ENCODE measurements at places on chromosomes 11 and 22. TPM values are rescaled to one million over a fixed set of nuclear protein-coding genes. Genes with fewer than 3 reads are reported as not detected.

MRGPRF gene
- 3.1 TPM for polyA plus RNA-seq

APOL4 gene
- polyA plus RNA-seq: 10.3 TPM

GRIA4 gene
- polyA plus RNA-seq: 0.38 TPM

CHRM1 gene
- 0.76 TPM for polyA plus RNA-seq

MLC1 gene
- polyA plus RNA-seq: 2.4 TPM

TEX12 gene
- 0.48 TPM for polyA plus RNA-seq

BCR gene
- 46.3 TPM for polyA plus RNA-seq

CLMP gene
- polyA plus RNA-seq: 18.6 TPM

ZW10 gene
- 24.5 TPM for polyA plus RNA-seq

RPL3 gene
- polyA plus RNA-seq: 4,039 TPM

JAML gene
- polyA plus RNA-seq: 7.9 TPM

CRY2 gene
- polyA plus RNA-seq: 25.5 TPM

GAB4 gene
- not detected for polyA plus RNA-seq

GAL gene
- polyA plus RNA-seq: not detected

EMID1 gene
- polyA plus RNA-seq: 89.7 TPM

SIK2 gene
- 25.4 TPM for polyA plus RNA-seq

KCTD14 gene
- 11.1 TPM for polyA plus RNA-seq

ZBTB44 gene
- 46.0 TPM for polyA plus RNA-seq

TESMIN gene
- polyA plus RNA-seq: 14.7 TPM

TRIM21 gene
- 27.9 TPM for polyA plus RNA-seq

RAB36 gene
- 10.3 TPM for polyA plus RNA-seq

All from right lung (tissue), 10 donors.